ENCODE measurements at places on chromosomes 7 and 10.

- DNase-seq: no peak
These were observed 41.7 kb upstream of the ARID5B start for GRCh38 chr10:61859786-61860185.

DNA sequence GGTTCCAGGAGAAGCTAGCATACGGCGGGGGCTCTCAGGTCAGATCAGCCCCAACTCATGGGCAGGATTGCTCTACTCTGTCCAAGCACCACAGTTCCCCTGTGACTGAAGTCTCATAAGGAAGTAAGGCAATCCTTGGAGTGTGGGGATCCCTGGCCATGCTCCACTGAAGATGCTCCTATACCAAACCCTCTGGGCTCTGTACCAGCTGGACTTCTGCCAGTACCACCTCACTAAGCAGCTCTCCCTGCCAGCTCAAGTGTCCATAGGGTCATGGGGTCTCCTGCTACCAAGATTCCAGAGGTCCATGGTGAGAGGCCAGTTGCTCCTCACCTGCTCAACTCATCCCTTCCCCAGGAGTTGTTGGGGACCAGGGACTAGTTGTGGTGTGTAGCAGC lies 355.7 kb upstream of the STEAP1 start:
- no peak for DNase-seq

DNA sequence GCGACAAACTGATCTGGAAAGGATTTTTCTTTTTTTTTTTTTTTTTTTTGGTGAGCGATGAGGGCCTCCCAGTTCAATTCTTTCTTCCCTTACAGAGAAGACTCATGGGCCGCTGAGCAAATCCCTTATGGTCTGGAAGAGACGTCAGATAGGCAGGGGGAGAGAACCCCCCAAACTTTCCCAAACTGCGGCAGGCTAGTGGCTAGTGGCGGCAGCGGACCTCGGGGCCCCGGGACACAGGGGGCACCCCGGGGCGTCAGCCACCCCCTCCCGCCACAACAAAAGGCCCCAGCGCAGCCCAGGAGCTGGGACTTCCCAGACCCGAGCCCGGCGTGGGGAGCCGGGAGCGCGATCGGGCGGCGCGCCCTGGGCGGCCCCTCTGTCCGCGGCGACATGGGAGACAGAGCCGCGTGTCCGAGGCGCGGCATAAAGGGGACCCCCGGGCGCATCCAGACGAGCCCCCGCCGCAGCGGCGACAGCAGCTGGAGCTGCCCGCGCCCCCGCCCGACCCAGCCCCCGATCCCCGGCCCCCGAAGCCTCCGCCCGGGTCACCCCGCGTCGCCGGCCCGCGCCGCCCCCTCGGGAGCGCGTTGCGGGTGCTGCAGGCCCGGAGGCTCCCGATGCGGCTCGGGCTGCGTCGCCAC lies 755 bp downstream of the FAM171A1 start:
- DNase-seq: no peak

- DNase-seq: no peak
These were observed 29.6 kb downstream of the ARHGAP21 start for GRCh38 chr10:24694086-24694485.

GRCh38 chr10:4780782-4781181 lies 45.2 kb upstream of the AKR1E2 start:
- no peak for DNase-seq

GRCh38 chr7:141737118-141737835 lies 881 bp upstream of the SSBP1 start:
- DNase-seq: peak; percentile 35

DNA sequence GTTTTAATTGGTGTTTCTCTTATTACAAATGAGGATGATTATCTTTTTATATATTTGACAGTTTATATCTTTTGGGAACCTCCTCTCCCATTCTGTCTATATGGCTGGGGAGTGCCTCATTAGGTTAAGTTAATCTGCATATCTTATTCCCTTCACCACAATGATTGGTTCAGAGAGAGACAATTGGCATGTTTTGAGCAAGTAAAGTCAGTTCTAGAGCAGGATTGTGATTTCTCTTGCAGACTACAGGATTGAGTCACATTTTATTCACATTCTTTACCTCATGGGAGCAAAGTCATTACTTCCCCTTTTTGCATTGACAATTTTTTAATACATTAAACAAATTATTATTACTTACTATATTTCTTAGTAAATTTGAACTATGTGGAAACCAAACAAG lies 345.6 kb downstream of the MDFIC start:
- no peak for DNase-seq

DNA sequence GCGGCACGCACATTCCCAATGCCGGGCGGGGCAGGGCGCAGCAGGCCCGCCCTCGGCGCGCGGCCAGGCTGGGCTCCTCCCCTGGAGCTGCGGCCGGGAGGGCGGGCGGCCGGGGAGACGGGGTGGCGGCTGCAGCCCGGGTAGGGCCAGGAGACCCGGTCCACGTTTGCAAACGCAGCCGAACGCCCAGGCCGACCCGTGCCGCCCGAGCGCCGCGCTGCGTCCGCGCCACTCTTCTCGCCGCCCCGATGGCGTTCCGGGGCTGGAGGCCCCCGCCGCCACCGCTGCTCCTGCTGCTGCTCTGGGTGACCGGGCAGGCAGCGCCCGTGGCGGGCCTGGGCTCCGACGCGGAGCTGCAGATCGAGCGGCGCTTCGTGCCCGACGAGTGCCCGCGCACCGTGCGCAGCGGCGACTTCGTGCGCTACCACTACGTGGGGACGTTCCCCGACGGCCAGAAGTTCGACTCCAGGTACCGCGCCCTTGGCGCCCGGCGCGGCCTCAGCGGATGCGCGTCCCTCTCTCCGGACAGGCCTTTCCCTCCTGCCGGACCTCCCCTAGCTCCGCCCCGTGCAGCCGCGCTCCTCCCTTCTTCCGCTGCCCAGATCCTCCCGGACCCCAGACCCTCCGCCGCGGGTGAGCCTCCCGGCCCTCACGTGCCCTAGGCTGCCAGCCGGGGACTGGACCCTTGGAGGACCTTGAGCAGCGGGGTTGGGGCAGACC lies at the start of gene FKBP9:
Gene FKBP9 (plus strand): TSS at position 115 of the 720 bp plus-strand sequence. CDS start 134 bp downstream, at position 249.
- DNase-seq: peak; percentile 3

- no peak for DNase-seq
These were observed 88.4 kb downstream of the SH3PXD2A start for GRCh38 chr10:103766751-103767505.

- DNase-seq: no peak
These were observed 137.0 kb downstream of the ADCY1 start for GRCh38 chr7:45711161-45711490.

- DNase-seq: no peak
These were observed 303.5 kb downstream of the PTPRN2 start for GRCh38 chr7:158284121-158284520.

DNA sequence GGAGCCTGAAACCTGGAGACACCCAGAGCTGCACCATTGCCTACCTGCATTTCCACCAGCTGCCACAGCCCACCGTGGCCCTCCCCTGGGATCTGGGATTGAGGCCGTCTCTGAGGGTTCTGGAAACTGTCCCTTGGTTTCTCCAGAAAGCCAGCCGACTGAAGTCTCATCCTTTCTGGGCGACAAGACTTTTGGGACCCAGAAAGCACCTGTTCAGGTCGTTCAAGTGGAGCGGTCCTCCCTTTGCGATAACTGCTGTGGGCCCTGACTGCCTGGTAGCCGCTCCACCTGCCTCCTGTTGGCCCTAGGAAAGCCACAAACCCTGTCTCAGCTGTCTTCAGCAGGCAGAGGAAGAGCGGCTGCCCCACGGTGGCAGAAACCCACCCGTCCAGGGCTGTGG lies 346.0 kb upstream of the MKI67 start:
- no peak for DNase-seq

- no peak for DNase-seq
These were observed 147.9 kb downstream of the AHR start for GRCh38 chr7:17446340-17446739.

- no peak for DNase-seq
These were observed 23.7 kb downstream of the CRHR2 start for GRCh38 chr7:30658479-30659074.

- DNase-seq: no peak
These were observed 83.3 kb downstream of the PLCE1 start for GRCh38 chr10:94077042-94077441.

All from CD4-positive, alpha-beta T cell treated with Interferon alpha-2 for 1 hour (primary cell).